Muscle of arm (tissue), 14 donors: ENCODE measurements at places on chromosomes 1 and 21. TPM values are rescaled to one million over a fixed set of nuclear protein-coding genes. Genes with fewer than 3 reads are reported as not detected.

Gene ZYG11A
- polyA plus RNA-seq: 0.13 TPM

DNA sequence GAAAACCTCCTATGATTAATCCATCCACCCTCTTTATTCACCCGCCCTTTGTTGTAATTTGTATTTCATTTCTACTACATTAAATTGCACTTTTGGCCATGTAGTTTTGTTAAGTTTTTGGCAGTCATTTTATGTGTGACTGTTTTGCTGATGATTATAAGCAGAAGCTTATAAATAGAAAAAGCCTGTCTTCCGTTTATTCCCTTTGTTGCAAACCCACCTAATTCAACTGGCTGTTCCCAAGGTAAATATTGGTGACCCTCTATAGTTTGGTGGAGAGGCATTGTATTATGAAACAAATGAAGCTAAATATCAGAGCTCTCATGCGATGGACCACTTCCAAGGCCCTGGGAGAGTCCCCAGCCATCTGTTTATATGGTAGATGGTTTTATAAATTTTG lies 36.7 kb upstream of the IGSF3 start:
- peak; percentile 38 for DNase-seq

- DNase-seq: peak; percentile 45
Measured at GRCh38 chr1:110390096-110390495, 730 bp downstream of the SLC16A4 start.

Gene NPHP4
- 4.5 TPM for polyA plus RNA-seq

DNA sequence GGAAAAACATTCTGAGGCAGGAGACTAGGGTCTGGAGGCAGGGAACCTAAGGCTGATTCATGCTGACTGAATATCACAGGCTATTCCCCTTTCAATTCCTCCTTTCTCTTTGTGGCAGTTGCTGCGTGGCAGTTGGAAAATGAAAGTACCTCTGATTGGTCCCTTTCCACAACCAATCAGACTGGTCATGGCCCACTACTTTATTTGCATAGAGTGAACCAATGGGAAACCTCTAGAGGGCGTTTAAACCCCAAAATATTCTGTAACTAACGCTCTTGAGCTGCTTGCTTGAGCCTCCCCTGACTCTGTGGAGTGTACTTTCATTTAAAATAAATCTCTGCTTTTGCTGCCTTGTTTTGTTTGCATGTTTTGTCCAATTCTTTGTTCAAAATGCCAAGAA lies 27.7 kb upstream of the VN1R5 start:
- no peak for DNase-seq

Gene MIXL1
- not detected for polyA plus RNA-seq

DNA sequence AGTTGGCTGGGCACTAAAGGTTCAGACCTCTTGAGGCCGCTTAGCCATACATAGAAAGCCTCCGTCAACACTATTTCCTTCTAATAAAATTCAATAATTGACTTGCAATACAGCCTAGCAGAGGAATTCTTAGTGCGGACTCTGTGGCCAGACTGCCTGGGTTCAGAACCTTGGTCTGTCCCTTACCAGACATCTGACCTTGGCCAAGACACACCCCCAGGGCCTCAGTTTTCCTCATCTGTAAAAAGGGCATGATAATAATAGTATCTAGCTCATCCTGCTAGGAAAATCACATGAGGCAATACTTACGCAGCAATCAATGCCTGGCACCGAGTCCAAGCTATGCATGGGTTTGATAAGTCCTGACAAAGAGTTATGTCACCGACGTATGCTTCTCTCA lies 148.2 kb upstream of the SOD1 start:
- no peak for DNase-seq

DNA sequence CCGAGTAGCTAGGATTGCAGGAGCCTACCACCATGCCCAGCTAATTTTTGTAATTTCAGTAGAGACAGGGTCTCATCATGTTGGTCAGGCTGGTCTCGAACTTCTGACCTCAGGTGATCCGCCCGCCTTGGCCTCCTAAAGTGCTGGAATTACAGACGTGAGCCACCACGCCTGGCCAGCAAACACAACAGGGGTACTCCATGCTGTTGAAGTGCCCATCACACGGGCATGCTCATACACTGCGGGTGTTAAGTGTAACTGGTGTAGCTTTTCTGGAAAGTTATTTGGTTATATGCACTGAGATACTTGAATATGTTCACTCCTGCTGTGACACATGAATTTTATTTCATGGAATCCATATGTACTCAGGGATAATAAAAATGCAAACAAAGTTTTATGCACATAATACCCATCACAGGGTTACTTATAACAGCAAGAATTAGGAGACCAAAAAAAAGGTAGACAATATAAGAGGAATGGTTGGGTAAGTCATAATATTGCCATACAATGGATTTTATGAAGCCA lies 9.2 kb downstream of the SRSF4 start:
- DNase-seq: no peak

Gene SLC25A34
- polyA plus RNA-seq: 4.2 TPM

GRCh38 chr1:206464456-206464964 lies 5.8 kb upstream of the IKBKE start:
- DNase-seq: no peak

Gene S100A6
- 161 TPM for polyA plus RNA-seq

Gene CTBS
- 7.4 TPM for polyA plus RNA-seq

DNA sequence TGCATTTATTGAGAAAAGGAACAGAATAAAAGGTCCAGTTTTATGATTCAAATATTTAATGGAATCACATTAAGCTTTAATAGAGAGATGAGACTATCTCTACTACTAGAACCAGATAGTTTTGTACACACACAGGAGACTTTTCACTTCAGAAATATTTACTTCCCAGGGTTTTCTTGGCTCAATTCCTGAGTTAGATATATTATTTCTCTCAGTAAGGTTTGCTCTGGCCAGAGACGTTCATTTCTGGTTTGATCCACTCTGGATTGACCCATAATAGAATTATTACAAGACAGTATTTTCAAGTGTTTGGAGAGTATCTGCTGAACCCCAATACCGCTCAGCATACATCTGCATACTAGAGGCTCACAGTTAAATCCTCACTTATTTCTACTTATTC lies 1.3 kb upstream of the RCOR3 start:
- DNase-seq: no peak

GRCh38 chr21:28489821-28490350 lies 502.8 kb downstream of the LTN1 start:
- no peak for DNase-seq

GRCh38 chr1:7424352-7424890 lies 346.7 kb upstream of the VAMP3 start:
- no peak for DNase-seq

- no peak for DNase-seq
Measured at GRCh38 chr1:18972991-18973390, 16.5 kb upstream of the IFFO2 start.

DNA sequence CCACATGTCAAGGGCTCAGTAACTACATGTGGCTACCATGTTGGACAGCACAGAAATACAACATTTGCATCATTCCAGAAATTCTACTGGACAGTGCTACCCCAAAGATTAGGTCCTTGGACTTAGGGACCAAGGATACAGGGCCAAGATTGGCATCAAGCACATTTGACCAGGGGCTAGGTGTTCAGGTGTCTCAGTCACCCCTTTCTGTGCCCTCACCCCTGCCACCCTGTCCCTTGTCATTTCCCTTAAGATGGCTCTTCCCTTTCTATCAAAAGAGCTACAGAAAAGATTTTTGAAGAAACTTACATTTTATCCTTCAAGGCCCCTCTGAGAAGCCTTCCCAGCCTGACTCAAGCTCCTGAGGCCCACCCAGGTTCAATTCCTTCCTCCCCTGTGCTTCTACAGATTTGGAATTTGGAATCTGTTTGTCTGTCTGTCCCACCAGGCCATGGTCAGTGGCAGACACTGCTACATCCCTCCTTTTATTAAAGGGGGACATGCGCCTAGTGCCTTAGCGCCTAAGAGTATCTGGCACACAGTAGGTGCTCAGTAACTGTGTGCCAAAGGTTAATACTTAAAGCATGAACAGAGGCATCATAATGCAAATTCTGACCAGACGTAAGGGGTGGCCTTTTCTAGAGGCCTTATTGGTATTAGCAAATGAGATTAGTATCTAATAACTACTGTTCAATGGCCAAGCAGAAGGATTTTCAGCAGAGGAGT lies 21.4 kb downstream of the CSF1 start:
- no peak for DNase-seq

DNA sequence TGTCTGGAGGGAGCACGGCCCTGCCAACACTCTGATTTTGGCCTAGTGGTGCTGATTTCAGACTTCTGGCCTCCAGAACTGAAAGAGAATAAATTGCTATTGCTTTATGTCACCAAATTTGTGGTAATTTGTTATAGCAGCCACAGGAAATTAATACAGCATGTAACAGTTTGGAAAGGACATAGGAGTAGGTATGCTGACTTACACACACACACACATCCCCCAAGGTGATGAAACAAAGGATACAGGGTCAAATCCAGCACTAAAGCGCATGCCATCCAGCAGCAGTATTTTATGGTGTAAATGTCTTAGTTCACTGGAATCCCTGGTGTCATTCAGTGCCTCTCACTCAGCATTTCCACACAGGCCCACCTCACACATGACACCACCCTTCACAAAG lies 72.2 kb upstream of the MAN1A2 start:
- no peak for DNase-seq

- no peak for DNase-seq
Measured at GRCh38 chr21:32951041-32951440, 74.7 kb upstream of the OLIG2 start.
